Islet precursor cell (in vitro differentiated cells): ENCODE measurements at places on chromosomes 1 and 21.

- no peak for DNase-seq
These were observed 63.0 kb downstream of the DPT start for GRCh38 chr1:168665975-168666374.

GRCh38 chr1:226656601-226657277, 82.3 kb downstream of the ITPKB start:
- no peak for DNase-seq

GRCh38 chr1:201737352-201738060, 91.5 kb upstream of the IPO9 start:
- DNase-seq = peak; percentile 72

GRCh38 chr1:196302420-196302819, 305.8 kb downstream of the KCNT2 start:
- no peak for DNase-seq

DNA sequence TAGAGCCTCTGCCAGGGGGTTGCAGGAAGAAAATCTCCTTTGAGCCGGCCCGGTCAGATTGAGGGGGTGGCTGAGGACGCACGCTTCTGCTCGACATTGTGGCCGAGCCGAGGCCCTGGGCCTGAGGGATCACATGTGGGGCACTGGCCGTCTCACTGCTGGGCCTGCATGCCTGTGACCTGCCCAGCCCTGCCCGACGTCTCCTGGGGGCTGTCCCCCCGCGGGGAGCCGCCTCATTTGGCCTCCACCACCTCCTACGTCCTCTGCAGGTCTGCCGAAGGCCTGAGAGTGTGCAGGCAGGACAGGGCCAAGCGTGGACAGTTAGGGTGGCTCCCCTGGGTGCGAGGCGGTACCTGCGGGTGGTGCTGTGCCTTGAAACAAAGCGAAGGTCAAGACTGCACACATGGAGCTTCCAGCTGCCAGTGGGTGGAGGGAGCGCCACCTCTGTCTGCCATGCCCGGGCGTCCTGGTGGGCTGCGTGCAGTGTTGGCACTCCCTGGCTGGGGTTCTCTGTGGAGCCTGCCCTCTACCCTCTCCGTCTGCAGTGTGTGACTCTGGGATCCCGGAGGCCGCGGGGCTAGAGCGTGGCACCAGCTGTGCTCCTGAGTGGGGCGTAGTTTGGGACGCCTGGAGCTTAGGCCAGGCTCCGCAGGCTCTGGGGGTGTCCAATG, 51.7 kb downstream of the PCNT start:
- DNase-seq = no peak

GRCh38 chr21:28513428-28513827, 479.2 kb downstream of the LTN1 start:
- no peak for DNase-seq

- DNase-seq = no peak
These were observed 7.5 kb upstream of the KRTAP23-1 start for GRCh38 chr21:30355906-30356305.

DNA sequence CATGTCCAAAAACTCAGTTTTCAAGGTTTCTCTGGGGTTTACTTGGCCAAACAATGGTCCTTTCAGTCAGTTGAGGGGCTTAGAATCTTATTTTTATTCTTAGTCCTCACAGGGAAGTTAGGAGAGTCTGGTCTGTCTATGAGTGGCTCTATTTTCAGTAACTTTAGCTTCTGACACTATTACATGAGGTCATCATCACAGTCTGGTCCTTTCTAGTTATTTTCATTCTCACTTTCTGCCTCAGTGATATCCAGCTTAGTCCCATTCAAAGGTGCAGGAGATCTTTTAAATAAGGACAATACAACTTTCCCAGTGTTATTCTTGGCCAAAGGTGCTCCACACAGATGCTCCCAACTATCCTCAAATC, 30.0 kb upstream of the FGGY start:
- DNase-seq = no peak

DNA sequence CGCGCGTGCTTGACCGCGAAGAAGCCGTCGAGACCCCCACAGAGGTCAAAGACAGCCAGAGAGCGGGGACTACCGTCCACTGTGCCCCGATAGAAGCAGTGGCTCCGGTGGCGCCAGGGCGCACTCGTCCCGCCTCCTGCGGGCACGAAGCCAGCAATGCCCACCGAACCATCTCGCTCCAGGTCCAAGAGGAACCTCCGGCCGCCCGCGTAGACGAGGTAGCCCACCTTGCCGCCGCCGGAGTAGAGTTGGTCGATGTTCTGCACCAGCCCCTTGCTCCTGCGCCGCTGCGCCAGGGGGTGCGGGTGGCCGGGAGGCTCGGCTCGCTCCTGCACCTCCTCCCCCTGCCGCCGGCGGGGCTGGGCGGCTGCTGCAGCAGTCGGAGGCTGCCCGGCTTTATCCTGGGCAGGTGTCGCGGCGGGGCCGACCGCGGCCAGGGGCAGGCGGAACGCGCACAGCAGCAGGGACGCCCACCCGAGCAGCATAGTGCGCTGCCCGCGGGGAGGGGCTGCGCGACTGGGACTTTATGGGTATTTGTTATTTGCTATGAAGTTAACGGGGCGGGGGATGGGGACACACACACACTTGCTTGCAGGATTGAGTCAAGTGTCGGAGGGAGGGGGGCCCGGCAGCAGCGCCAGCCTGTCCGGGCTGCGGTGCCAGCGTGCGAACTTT, 844 bp downstream of the ADAMTS5 start:
- peak; percentile 72 for DNase-seq

- no peak for DNase-seq
These were observed 1.8 kb downstream of the RAB13 start for GRCh38 chr1:153984123-153984894.

- no peak for DNase-seq
These were observed 509.6 kb upstream of the CXADR start for GRCh38 chr21:17003258-17003615.

DNA sequence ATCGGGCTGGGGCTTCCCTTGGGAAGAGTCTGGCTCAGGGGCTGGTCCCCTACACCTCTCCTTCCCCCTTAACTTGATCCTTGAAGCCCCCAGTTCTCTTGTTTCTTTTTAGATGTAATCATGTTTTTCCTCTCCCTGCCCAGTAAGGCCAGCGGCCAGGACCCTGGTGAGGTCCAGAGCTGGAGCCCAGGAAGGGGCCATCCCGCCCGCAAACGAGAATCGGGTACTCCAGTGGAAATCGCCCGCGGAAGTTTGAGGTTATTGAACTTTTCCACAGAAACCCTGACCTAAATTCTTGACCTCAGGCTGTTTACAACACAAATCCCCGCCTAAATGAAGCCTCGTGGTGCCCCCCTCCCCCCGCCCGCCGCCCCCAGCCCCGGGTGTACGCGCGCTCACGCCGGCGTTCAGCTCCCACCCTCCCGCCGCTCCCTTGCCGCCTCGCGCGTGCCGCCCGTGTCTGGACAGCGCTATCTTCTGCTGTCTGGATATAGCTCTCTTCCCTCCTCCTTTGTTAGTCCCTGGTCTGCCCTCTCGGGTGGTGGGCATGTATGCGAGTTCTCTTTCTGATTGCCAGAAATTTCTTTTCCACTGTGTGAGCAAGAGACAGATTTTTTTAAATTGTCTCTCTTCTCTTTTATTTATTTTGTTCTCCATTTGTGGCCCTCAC, 165.9 kb upstream of the CACNA1E start:
- DNase-seq = peak; percentile 61

DNA sequence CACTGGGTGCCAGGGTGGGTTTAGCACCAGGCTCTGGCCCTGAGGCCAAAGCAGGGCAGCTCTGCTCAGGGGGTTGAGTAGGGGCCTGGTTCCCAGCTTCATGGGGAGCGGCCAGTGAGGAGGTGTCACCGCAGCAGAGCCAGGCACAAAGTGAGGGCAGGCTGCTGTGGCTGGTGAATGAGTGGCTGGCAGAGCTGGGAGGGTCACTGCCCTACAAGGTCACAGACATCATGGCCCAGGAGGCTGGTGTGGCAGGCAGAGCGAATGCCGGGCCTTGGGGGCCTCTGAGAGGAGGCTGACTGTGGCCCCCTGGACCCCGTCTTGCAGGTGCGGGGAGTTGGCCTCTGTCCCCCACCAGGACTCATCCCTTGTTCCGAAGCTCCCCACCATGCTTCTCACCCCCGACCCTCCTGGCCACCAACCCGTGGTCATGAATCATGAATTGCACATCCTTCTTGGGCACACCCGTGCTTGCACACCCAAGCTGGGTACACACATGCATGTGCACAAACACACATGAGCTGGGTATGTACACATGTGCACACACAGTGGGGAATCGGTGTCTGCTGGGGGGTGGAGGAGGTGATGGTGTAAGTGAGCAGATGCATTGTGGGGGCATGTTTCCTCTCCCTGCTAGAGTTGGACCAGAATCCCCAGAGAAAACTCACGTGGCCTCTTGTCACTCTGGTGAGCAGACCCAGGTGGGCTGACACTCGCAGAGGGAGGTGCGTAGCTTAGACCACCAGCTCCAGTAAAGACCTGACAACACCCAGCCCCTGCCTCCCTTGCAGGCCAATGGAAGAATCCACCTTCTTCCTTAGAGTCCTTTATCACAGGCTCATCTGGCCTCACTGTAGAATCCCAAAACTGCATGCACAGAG, 4.8 kb upstream of the GNB1 start:
- DNase-seq = no peak

DNA sequence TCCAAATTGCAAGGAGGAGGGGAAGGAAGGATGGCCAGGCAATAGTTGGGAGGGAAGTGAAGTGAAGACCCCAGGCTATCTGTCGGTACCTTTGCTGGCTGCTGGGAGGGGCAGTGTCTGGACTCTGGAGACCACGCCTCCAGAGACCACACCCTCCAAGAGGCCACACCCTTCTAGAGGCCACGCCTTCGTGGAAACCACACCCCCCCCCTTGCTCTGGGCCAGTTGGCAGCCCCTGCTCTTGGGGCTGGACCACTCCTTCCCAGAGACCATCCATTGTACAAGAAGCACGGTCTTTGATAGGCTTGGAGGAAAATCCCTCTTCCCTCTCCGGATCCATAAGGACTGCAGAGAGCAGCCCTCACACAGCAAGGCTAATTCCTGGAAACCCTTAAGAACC, 73.1 kb downstream of the RYR2 start:
- DNase-seq = no peak

GRCh38 chr1:39562886-39563285, 13.7 kb downstream of the PABPC4 start:
- DNase-seq = no peak

- DNase-seq = no peak
These were observed 9.3 kb downstream of the PCSK9 start for GRCh38 chr1:55048453-55049270.

GRCh38 chr1:197521118-197521739, 253.2 kb downstream of the CRB1 start:
- no peak for DNase-seq

DNA sequence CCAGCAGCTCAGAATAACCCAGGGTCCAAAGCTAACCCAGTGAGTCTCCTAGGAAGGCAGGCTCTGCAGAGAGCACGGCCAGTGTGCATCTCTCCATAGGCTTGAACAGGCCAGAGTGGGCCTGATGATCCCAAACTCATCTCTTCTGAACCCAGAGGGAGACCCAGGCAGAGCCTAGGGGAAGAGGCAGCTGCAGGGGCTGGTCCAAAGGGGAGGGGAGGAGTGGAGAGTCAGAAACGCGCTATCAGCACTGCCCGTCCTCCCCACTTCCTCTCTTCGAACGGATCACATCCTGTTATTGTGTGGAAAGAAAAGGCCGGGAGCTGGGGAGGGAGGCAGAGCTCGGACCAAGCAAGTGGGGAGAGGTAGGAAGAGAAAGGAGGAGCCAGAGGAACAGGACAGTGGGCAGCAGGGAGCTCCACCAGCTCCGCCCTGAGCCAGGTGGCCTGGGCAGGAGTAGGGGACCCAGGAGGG, 20.2 kb downstream of the TAL1 start:
- DNase-seq = no peak

- no peak for DNase-seq
These were observed 69.5 kb downstream of the FGGY start for GRCh38 chr1:59366346-59366745.

DNA sequence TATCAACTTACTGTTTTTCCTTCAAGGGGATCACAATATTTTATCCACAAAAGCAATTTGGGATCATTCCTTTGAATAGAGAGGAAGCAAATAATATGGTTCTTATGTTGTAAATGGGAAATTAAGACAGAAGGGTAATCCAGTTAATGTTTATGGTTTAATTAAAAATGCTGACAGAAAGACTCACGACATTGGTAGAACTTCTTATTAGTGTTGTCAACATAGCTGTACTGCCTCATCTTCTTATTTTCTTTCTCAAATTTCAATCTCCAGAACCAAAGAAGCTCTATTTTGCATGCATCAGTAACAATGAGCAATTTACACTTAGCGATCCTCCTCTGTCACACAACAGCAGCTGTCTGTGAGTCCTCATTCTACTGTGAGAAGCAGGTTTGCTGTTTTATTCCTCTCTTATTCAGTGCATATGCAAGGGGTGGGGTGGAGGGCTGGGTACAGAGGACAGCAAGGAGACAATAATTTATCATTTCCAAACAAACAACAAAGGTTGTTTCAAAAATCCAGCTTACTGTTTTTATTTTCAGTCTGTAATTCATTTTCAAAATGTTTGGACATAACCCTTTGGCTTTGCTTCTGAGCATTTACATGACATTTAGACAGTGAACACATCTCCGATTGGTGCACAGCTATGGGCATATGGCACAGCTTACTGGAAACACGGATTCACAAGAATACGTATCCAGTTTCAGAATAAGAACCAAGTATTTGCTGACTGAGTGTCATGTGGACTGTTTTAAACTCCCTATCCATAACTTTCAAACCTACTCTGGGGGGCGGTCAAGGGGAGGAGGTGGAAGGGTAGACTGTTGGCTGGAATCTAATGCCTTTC, 335.9 kb downstream of the RGS7 start:
- no peak for DNase-seq

DNA sequence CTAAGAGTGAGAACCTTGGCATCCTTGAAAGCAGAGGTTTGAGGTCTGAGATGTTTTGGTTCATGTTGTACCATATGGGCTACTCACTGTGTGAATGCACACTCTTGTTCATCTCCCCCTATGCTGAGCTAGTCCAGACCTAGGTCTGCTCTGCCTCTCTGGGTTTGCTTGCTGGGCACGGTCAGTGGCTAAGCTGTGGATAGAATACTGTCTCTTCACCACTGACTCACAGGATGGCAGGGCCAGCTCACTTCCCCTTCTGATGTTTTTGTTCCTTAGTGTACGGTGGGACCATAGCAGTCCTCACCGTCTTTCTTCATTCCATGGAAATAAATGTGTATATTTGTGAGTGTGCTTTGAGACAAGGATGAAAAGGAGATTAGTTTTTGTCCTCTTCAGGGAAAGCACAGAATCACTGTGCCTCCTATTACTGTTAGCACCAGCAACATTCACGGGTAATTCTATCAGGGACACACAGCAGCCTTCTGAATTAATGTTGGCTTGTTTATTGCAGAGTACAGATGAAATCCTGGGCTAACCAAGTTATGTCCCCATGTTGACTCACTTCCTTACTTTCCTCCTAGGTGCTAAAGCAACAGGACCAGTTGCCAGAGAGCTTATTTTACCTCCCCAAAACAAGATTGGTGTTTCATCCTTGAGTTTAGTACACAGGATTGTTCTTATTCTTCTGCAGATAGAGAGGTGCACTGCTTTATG, 56.9 kb upstream of the IVNS1ABP start:
- peak; percentile 63 for DNase-seq
